ENCODE measurements at places on chromosomes 6 and 20.

DNA sequence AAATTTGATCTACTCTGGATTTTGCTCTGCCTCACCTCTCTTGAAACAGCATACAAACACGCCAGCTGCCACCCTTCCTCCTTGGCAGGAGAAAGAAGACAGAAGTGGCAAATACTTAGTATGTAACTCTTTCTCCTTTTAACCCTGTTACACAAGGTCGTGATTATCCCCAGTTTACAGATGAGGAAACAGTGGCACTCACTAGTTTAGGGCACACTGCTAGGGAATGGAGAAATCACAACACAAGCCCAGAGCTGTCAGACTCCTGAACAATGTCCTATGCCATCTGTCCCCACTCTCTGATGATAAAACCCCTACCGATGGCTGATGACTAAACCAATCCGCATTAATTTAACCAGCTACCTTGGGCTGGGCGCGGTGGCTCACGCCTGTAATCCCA is 79.7 kb downstream of the FGD2 start:
- ATAC-seq, result no peak

DNA sequence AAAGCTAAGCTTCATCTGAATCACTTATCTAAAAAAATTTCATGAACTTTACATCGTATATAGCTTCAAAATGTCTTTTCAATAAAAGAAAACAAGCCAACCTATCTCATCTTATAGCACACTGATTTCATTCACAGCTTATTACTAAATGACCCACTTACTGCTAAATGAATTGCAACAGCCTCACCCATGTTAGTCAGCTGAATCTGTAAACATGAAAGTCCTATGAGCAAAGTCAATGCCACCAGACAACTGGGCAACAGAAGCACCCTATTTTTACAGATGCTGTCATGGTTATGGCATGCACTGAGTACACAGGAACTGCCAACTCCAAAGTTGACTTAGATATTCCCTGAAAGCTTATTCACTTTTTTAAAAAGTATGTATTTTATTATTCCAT is 41.2 kb upstream of the DST start:
- ATAC-seq, result no peak

DNA sequence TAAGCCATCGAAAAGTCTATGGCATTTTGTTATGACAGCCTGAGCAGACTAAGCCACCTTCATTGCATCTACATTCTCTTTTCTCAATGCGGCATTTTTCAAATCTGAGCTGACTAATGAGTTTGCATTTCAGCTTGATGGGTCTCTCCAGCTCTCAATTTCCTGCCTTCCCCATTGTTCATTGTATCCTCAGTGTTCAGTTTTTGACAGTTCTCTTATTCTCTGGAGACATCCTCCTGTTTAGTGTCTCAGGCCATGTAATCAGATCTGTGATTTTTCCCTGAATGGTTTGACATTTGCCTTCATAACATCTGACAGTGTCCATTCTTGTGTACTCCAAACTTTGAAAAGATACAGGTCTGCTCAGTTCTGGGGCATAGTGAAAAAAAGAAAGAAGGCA is 27.9 kb upstream of the MCM3 start:
- no peak for ATAC-seq

GRCh38 chr6:83231146-83231545 is 38.0 kb downstream of the RWDD2A start:
- no peak for ATAC-seq

- ATAC-seq, result no peak
Observed at GRCh38 chr6:130307752-130308361, 58.0 kb upstream of the TMEM200A start.

DNA sequence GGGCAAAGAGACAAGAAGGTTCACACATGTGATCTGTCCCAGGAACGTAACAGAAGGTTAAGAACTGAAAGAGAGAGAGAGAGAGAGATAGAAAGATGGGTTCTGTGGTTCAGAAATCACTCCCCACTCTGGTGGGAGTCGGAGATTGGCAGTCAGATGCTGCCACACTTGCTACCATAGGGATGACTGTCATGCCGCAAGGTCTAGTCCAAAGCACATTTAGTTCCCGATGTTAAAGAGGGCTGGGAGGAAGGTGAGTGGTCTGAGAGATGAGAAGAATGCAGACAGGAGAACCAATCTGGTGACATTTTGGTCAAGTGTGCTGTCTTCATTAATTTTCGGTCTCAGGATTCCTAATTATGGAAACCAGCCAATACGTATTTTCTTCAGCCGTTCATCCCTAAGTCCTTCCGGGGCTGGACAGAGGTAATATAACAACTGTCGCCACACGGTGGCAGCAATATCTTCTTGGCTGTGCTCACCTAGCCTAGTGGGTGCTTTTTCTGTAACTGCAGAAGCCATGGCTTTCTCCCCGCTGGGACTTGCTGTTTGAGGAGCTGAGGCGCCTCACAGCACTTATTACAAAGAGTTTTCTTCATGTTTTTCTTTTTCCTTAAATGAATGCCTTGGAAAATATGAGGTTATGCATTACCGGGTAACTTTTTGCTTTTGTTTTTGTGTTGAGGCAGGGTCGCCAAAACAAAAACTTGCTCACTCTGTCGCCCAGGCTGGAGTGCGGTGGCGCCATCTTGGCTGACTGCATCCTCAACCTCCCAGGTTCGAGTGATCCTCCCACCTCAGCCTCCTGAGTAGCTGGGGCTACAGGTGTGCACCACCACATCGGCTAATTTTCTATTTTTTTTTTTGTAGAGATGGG is 46.0 kb downstream of the SLC35D3 start:
- ATAC-seq, result peak; percentile 85
